Activated naive CD8-positive, alpha-beta T cell treated with anti-CD3 and anti-CD28 coated beads for 36 hours (primary cell): ENCODE measurements at places on chromosomes 1 and 21. TPM values are rescaled to one million over a fixed set of nuclear protein-coding genes. Genes with fewer than 3 reads are reported as not detected.

DNA sequence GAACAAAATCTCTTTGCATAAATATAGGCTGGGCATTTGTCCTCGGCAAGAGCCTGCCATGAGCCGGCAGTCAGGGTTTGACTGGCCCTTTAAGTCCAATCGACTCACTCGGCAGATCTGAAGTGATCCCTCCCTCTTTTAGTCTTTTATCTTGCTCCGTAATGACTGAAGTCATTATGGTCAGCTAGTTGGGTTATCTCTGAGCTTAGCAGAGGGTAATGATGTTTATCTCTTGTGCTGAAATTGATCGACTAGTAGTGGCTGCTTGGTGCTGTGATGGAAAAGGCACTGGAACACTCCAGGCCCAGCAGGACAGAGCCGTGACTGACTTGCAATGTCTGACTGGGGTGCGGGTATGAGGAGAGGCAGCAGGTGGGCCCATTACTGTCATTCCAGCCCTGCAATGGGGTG lies 468 bp upstream of the ABCA4 start:
- no peak for DNase-seq

- DNase-seq: no peak
Observed at GRCh38 chr1:64133036-64133435, 70.4 kb upstream of the UBE2U start.

GRCh38 chr1:166693673-166694297 lies 145.5 kb upstream of the POGK start:
- no peak for DNase-seq

The HTR1D gene
- not detected for total RNA-seq

GRCh38 chr1:165073185-165074007 lies 283.1 kb downstream of the LMX1A start:
- DNase-seq: no peak

- DNase-seq: no peak
Observed at GRCh38 chr21:45740491-45741357, 97.2 kb downstream of the PCBP3 start.

The ADORA1 gene
- not detected for total RNA-seq

- DNase-seq: no peak
Observed at GRCh38 chr1:183730107-183730724, 74.7 kb upstream of the RGL1 start.

The AMIGO1 gene
- total RNA-seq: 2.1 TPM

The MYOG gene
- not detected for total RNA-seq

DNA sequence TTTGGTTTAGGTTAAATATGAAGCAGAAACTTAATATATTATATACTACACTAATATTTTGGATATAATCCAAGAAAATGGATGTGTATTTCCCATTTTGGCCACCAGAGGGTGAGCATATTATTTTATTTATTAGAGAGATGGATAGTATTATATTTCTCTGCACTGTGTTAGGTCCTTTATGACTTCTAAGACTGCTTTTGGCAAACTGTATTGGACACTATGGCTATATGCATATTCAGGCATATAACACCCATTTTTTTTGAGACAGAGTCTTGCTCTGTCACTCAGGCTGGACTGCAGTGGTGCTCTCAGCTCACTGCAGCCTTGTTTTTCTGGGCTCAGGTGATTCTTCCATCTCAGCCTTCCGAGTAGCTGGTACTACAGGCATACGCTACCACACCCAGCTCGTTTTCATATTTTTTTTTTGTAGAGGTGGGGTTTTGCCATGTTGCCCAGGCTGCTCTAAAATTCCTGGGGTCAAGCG lies 17.8 kb upstream of the PGM1 start:
- DNase-seq: no peak

DNA sequence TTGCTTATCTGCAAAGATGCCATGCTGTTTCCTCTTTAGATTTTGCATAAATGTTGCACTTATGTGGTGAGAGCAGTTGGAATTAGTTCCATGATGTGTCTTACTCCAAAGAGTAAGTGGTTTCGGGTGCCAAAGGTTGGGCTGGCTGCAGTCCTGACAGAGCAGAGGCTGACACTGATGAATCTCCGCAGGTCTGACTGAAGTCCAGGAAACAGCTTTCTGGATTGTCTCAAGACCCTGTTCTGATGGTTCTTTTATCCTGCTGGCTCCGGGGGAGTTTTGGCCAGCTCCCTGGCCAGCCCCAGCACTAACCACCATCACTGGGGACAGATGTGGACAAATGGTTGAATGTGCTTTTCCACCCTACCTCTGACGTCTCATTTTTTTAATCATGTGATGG lies 207.2 kb upstream of the KIAA0040 start:
- DNase-seq: no peak

GRCh38 chr1:47901001-47901575 lies 96.1 kb downstream of the TRABD2B start:
- DNase-seq: no peak

The IGSF21 gene
- total RNA-seq: not detected

DNA sequence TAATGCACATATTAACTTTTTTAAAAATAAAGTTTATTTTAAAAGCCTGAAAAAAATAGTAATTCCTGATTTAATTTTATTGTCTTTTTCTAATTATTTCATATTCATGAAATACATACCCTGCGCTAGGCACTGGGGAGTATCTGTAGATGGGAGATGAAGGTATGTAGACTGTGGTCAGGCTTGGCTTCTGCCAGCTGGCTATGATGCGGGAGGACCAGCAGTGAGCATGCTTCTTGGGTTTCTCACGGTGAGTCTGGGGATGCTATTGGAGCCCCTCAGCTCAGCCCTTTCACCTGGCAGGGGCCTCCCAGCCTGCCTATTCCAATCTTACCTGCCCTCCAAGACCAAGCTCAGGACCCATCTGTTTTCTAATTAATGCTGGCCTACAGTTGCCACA lies 138.4 kb downstream of the NOS1AP start:
- DNase-seq: no peak

DNA sequence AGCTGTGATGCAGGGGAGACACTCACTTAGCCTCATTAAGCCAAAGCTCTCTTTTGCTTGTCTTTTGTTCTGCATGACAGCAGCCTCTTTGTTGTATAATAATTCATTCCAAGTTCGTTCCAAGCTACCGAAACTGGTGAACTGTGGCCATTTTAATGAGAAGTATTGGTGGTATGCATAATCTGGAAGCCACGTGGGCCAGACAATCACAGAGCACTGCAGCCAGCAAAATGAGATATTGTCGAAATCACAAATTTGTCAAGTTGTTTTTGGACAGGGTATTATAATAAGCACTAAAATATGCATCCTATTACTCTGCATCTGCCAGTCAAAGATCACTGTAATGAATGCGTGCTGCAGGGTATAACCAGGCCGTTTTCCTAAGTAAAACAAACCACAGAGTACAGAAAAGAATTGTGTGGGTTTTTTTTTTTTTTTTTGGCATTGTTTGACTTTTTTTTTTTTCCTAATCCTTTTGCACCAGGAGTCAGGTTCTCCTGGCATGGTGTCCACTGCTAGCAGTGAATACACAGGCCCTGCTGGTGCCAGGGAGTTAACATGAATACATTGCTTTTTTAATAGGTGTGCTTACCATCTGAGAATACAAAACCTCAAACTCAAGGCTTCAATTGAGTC lies 423.9 kb downstream of the PTBP2 start:
- DNase-seq: no peak

GRCh38 chr1:19205403-19205802 lies 4.7 kb downstream of the UBR4 start:
- DNase-seq: no peak

- DNase-seq: no peak
Observed at GRCh38 chr1:22280526-22280925, 137.6 kb upstream of the WNT4 start.

- no peak for DNase-seq
Observed at GRCh38 chr1:150574260-150575071, 4.9 kb downstream of the MCL1 start.

The KRTAP8-1 gene
- not detected for total RNA-seq

DNA sequence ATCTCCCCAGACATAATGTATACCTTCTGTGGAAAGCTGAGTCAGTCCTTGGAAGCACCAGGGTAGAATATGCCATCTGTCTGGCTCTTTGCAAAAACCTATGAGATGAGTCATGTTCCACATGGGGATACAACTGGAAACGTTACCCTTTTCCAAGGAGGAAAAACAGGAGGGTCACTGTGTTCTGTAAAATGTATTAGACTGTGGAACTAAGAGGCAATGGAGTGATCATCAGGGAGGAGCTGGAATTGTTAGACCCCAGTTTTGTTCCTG lies 16.1 kb upstream of the PSMD4 start:
- DNase-seq: no peak

DNA sequence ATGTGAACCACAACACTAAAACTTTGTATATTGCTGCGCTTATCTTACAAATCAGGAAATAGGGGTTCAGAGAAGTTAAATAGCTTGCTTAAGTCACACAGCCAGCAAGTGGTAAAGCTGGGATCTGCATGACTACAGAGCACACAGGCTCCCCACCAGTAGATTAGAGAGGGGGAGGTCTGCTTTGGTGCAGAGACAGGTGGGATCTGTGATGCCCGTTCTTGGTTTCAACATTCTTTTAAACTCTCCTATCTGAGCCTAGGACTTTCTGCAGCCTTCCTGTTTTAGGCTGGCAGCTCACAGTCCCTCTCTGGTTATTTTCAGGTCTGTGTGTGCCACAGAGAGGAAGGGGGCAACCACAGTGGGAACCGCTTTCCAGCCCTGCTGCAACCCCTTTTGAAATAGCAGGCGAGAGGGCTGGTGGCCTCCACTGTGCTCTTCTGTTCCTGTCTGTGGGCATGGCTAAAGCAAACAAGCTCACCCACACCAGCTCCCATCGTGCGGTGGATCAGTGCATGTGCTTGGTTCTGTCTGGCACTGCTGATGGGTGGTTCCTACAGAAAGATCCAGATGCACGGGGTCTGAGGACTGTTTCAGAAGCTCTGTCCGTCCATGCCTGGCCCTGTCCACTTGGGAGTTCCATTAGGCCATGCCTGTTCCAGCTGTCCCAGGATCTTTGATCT lies 1.7 kb upstream of the IL6R start:
- no peak for DNase-seq

GRCh38 chr1:33031506-33031905 lies 5.2 kb downstream of the AK2 start:
- no peak for DNase-seq

The DMBX1 gene
- total RNA-seq: not detected

- DNase-seq: no peak
Observed at GRCh38 chr1:38071312-38072256, 25.0 kb upstream of the POU3F1 start.

DNA sequence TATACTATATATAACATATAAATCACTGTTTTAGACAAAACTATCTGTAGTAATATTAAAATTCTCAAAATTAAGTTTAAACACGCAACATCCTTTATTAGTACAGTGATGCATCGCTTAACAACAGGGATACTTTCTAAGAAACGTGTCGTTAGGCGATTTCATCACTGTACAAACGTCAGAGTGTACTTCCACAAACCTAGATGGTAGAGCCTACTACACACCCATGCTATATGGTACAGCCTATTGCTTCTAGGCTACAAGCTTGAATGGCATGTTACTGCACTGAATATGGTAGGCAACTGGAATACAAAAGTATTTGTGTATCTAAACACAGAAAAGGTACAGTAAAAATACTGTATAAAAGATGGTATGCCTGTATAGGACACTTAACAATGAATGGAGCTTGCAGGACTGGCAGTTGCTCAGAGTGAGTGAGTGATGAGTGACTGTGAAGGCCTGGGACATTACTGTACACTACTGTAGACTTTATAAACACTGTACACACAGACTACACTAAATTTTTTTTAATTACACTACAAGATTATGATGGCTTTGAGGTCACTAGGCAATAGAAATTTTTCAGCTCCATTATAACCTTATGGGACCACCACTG lies 10.5 kb downstream of the FOXJ3 start:
- no peak for DNase-seq

- DNase-seq: no peak
Observed at GRCh38 chr21:37098751-37099150, 25.7 kb downstream of the TTC3 start.

GRCh38 chr21:14617871-14618270 lies 71.8 kb upstream of the SAMSN1 start:
- no peak for DNase-seq

DNA sequence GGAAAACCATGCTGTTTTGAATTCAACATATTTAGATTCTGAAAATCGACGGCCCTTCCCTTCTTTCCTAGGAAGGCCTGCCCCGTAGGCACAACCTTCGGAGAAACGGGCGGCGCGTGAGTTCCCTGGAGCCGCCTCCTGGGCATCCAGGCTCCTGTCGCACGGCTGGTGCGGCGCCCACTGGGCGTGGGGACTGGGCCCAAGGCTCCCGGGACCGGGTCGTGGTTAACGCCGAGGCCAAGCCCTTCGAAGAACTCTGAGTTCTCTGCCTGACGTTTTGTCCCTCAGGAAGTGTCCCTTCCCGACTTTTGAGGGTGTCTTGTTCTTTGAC lies 19.2 kb upstream of the TBX15 start:
- no peak for DNase-seq

- no peak for DNase-seq
Observed at GRCh38 chr1:10630661-10631120, 155.9 kb downstream of the PEX14 start.

- DNase-seq: no peak
Observed at GRCh38 chr1:68347415-68347814, 102.3 kb downstream of the RPE65 start.

The FYB2 gene
- total RNA-seq: not detected

DNA sequence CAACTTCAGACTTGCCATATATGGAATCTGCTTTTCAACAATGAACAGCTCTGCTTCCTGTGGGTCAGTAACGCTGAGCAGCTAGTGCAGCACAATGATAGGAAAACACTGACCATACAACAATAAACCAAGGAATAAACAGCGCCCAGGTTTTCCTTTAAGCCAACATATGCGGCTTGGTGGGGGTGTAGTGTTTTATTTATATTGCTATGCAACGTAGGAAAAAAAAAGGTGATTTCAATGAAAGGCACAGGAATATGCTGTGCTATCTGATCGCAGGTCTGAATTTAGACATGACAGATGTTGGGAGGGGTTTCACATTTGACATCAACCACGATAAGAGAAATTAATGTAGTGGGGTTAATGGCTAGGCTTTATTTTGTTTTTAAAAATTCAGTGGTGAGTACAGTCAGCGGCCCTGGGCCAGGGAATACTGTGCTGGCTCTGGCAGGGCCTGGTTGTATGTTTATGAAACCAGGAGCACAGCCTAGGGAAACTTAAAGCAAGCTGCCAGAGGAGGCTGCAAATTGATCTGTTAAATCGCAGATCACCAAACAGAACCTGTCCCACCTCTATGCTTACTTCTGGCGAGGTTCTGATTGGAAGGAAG lies 4.3 kb downstream of the TSPAN2 start:
- no peak for DNase-seq

DNA sequence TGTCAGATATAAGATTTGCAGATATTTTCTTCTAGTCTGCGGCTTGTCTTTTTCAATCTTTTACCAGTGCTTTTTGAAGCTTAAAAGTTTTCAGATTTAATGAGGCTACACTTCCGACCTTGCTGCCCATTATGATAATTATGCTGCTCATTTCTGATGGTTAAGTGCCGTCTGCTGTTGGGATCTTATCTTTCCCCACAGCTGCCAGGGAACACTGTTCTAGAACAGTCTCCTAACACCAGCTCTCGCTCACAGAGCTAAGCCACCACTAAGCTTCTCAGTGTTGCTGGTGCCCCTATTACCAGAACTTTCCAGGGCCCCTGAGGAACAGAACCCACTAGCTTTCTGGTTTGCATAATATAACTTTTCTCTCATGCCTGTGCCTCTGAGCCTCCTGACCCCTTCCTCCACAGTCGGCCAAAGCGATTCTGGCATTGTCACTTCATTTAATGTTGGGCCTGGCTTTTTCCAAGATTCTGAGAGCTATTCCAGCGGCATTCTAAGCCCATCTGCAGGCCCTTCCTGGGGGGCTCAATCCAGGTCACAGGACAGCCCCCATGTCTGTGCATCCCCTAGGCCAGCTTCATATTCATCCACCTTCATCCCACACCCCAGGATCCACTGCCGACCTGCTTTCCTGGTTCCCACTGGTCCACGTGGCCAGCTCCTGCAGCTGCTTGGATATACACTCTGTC lies 237.0 kb downstream of the PTPRU start:
- no peak for DNase-seq
